ENCODE measurements at places on chromosomes 2 and 18. TPM values are rescaled to one million over a fixed set of nuclear protein-coding genes. Genes with fewer than 3 reads are reported as not detected.

Gene CDCA7
- total RNA-seq = 13.1 TPM

GRCh38 chr2:50991602-50992001 is 40.3 kb downstream of the NRXN1 start:
- H3K27ac ChIP-seq = no peak overlapping the region
- H3K4me1 ChIP-seq = no peaks in the 10 kb centered on the region
- no peaks in the 10 kb centered on the region for H3K36me3 ChIP-seq
- no peak for DNase-seq
- no peaks in the 10 kb centered on the region for H3K27me3 ChIP-seq
- H3K4me3 ChIP-seq = no peak overlapping the region

- no peaks in the 10 kb centered on the region for H3K36me3 ChIP-seq
- DNase-seq = no peak
- H3K27ac ChIP-seq = no peak overlapping the region
- H3K4me1 ChIP-seq = peaks cover 30% of the 10 kb centered on the region
- no peaks in the 10 kb centered on the region for H3K27me3 ChIP-seq
Measured at GRCh38 chr2:195602687-195603086, 54.3 kb upstream of the SLC39A10 start.

Gene CFAP210
- not detected for total RNA-seq
